Pancreas (tissue), 10 donors: ENCODE measurements at places on chromosomes 5 and 9. TPM values are rescaled to one million over a fixed set of nuclear protein-coding genes. Genes with fewer than 3 reads are reported as not detected.

GRCh38 chr5:154850255-154851062 lies at the start of gene FAXDC2:
TSS of gene FAXDC2 (minus strand) at chr5:154850603. CDS start at chr5:154838178, 12,425 bp downstream.
- H3K4me1 ChIP-seq, result no peaks in the 10 kb centered on the region
- no peak within 1 kb of the TSS for H3K4me3 ChIP-seq
- no peaks in the 10 kb centered on the region for H3K36me3 ChIP-seq
- H3K27ac ChIP-seq, result peak within 1 kb of the TSS; percentile 73
- no peaks in the 10 kb centered on the region for H3K27me3 ChIP-seq
- DNase-seq, result peak; percentile 60

DNA sequence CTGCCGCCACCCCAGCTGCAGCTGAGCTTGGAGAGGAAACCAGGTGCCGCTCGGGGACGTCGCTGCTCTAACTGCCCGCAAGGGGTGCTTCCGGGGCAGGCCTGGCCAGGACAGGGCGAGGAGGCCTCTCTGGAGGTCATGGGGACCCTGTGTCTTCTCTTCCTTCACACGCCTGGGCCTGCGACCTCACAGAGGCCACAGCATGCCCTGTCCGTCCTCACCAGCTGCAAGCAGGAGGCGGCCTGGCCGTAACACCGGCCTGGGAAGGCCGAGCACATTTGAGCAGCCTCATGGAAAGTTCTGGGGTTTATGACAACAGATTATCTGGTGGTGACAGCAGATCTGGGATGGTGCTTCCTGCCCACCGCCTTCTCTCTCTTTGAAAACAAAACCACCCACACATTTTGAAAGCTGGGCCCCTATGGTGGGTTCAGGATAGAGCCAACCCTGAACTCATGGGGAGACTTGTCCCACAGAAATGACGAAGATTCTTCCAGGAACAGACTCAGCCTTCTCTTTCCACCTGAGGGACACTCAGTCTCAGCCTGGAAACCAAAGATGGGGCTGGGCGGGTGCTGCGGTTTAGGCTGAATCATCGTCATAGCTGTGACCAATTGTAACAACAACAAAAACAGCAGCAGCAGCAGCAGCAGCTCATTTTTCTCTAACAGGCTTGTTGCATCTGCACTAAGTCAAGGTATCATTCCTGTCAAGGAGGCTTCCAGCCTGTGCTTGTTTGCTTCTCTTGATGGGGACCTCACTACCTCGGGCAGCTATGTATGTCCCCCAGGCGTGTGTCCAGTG lies 99.6 kb upstream of the RAPGEF1 start:
- no peak overlapping the region for H3K27ac ChIP-seq
- H3K36me3 ChIP-seq, result no peaks in the 10 kb centered on the region
- no peak overlapping the region for H3K4me3 ChIP-seq
- no peak for DNase-seq

DNA sequence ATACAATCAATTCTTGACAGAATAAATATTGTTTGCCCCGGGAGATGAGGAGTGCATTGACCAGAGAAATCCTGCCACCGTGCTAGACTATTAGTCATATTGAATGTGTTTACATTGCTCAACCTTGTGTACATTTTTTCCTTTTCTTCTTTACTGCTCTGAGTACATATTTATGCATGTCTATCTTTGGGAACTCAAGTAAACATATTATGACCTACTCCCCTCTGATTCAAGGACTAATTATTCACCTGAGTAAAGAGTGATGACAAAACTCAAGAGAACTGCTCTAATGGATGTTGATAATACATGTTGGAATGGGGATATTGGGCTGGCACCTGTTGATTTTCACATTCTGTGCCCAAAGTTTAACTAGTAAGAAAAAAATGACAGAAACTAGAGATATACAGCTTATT lies 3.9 kb upstream of the SPINK1 start:
- no peak overlapping the region for H3K27ac ChIP-seq
- DNase-seq, result peak; percentile 49
- no peaks in the 10 kb centered on the region for H3K36me3 ChIP-seq

- H3K4me3 ChIP-seq, result no peak overlapping the region
- no peaks in the 10 kb centered on the region for H3K27me3 ChIP-seq
- no peaks in the 10 kb centered on the region for H3K4me1 ChIP-seq
- no peak for DNase-seq
These were observed 467.7 kb upstream of the ACO1 start for GRCh38 chr9:31916591-31917241.

GRCh38 chr5:88734983-88735382 lies 148.0 kb downstream of the MEF2C start:
- no peak overlapping the region for H3K27ac ChIP-seq
- H3K4me3 ChIP-seq, result no peak overlapping the region
- DNase-seq, result no peak
- H3K27me3 ChIP-seq, result no peaks in the 10 kb centered on the region
- no peaks in the 10 kb centered on the region for H3K36me3 ChIP-seq

- DNase-seq, result no peak
- no peak overlapping the region for H3K4me3 ChIP-seq
- H3K27me3 ChIP-seq, result no peaks in the 10 kb centered on the region
- H3K4me1 ChIP-seq, result peaks cover 12% of the 10 kb centered on the region
- no peak overlapping the region for H3K27ac ChIP-seq
- H3K36me3 ChIP-seq, result no peaks in the 10 kb centered on the region
These were observed 23.0 kb downstream of the NEURL1B start for GRCh38 chr5:172664018-172664417.

GRCh38 chr5:127615916-127616315 lies 33.0 kb upstream of the CTXN3 start:
- H3K27me3 ChIP-seq, result no peaks in the 10 kb centered on the region
- H3K4me3 ChIP-seq, result no peak overlapping the region
- H3K4me1 ChIP-seq, result no peaks in the 10 kb centered on the region
- no peak overlapping the region for H3K27ac ChIP-seq

GRCh38 chr5:29899583-29899982 lies 1293.9 kb upstream of the CDH6 start:
- DNase-seq, result no peak
- no peak overlapping the region for H3K4me3 ChIP-seq
- no peaks in the 10 kb centered on the region for H3K27me3 ChIP-seq

GRCh38 chr5:98734646-98735045 lies 38.8 kb upstream of the RGMB start:
- H3K4me3 ChIP-seq, result no peak overlapping the region
- no peak for DNase-seq
- H3K36me3 ChIP-seq, result no peaks in the 10 kb centered on the region
- H3K4me1 ChIP-seq, result no peaks in the 10 kb centered on the region
- H3K27me3 ChIP-seq, result no peaks in the 10 kb centered on the region
- H3K27ac ChIP-seq, result no peak overlapping the region

- no peaks in the 10 kb centered on the region for H3K36me3 ChIP-seq
- no peak overlapping the region for H3K27ac ChIP-seq
- no peaks in the 10 kb centered on the region for H3K4me1 ChIP-seq
- no peak for DNase-seq
- H3K27me3 ChIP-seq, result no peaks in the 10 kb centered on the region
These were observed 44.4 kb upstream of the NEK6 start for GRCh38 chr9:124213396-124213795.

DNA sequence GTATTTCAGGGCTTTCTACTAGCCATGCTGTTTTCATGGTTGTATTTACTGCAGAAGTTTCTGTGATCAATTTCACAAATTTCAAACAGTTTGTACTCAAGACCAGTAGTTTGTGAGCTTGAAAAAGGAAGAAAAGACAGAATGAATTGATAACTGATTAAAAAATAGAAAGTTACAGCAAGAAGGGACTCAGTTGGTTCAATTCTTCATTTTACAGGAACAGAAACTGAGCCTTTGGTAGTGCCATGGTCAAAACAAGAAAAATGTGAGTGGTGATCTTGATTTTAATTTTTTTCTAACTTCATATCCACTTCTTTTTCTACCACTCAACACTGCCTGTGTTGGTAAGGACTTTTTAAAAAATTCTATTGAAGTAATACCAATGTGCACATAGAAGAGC lies 206.6 kb upstream of the NREP start:
- no peaks in the 10 kb centered on the region for H3K4me1 ChIP-seq
- H3K27me3 ChIP-seq, result no peaks in the 10 kb centered on the region
- no peak overlapping the region for H3K27ac ChIP-seq
- no peak overlapping the region for H3K4me3 ChIP-seq

DNA sequence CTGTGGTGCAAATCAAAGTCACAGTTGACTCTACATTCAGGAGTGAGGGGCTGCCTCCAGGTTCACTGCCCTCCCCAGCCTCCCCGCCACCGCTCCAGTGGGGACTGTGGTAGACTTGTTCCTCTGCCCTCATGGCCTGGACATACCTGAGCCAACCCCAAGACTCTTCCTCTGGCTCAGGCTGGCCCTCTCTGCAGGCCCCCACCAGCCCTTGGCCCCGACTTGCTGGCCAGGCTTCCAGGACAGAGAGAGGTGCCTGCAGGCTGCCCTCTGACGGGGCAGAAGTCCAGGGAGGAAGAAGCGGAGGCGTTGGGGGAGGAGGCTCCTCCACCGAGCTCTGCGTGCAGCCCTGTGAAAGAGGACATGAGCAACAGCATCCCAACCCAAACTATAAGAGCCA lies 2.8 kb upstream of the SARDH start:
- no peak overlapping the region for H3K27ac ChIP-seq
- H3K4me1 ChIP-seq, result no peaks in the 10 kb centered on the region
- no peaks in the 10 kb centered on the region for H3K36me3 ChIP-seq
- H3K27me3 ChIP-seq, result no peaks in the 10 kb centered on the region
- no peak overlapping the region for H3K4me3 ChIP-seq
- no peak for DNase-seq

DNA sequence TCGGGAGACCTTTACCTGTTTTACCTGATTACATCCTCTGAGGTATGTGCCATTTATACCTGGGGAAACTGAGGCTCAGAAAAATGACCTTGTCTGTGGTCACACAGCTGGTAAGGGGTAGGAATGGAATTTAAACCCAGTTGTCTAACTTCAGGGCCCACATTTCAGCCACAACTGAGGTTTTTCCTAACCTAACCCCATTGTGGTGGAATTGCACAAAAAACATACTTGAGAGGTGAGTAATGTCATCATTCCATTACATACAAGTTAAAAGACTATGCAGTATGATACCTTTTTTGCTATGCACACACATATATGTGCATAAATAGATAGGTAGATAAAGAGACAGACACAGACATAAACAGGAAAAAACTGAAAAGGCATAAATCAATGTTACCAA lies 14.1 kb downstream of the FGF1 start:
- no peaks in the 10 kb centered on the region for H3K36me3 ChIP-seq
- H3K27me3 ChIP-seq, result no peaks in the 10 kb centered on the region

DNA sequence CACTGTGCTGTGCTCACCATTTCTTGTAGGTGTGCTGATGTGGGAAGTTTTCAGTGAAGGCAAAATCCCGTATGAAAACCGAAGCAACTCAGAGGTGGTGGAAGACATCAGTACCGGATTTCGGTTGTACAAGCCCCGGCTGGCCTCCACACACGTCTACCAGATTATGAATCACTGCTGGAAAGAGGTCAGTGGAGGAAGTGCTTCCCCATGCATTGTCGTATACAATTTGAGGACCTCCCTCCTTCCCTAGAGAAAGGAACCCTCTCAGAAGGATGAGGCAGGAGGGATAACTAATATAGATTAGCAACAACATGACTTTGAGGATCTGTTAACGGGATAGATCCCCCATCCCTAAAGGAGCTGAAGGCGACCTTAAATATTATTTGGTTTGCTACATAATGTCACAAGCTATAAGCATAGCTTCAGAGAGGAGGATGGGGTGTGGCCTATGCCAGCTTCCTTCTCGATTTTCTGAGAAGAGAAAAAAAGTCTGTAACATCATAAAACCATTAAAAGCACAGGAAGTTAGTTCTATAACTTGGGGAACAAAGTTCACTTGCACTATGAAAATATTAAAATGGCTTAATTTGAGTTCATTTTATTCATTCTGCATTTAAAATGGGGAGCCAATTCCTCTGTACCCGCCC lies 17.0 kb upstream of the CYFIP2 start:
- H3K27ac ChIP-seq, result no peak overlapping the region
- no peaks in the 10 kb centered on the region for H3K4me1 ChIP-seq
- no peak for DNase-seq

DNA sequence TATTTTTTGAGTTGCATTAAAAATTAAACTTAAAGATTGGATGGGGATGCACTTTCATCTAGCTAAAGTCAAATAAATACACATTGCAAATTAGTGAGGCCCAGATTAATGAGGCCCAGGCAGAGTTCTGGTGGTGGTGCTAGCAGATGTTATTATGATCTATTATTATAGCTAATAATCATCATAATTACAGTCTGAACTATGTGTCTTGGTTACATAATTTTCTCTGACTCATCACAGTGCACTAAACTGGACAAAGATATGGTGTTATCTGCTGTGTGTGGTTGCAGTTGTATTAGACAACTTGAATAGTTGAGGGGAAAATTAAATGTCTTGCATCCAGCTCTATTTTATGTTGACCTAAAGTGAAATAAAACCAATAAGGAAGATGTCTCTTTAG lies 568.8 kb downstream of the TLR4 start:
- H3K27me3 ChIP-seq, result no peaks in the 10 kb centered on the region
- H3K36me3 ChIP-seq, result no peaks in the 10 kb centered on the region
- H3K4me1 ChIP-seq, result no peaks in the 10 kb centered on the region

- no peaks in the 10 kb centered on the region for H3K27me3 ChIP-seq
- peaks cover 18% of the 10 kb centered on the region for H3K4me1 ChIP-seq
- no peak overlapping the region for H3K27ac ChIP-seq
- H3K36me3 ChIP-seq, result no peaks in the 10 kb centered on the region
These were observed 8.3 kb downstream of the TLE4 start for GRCh38 chr9:79580055-79580454.

DNA sequence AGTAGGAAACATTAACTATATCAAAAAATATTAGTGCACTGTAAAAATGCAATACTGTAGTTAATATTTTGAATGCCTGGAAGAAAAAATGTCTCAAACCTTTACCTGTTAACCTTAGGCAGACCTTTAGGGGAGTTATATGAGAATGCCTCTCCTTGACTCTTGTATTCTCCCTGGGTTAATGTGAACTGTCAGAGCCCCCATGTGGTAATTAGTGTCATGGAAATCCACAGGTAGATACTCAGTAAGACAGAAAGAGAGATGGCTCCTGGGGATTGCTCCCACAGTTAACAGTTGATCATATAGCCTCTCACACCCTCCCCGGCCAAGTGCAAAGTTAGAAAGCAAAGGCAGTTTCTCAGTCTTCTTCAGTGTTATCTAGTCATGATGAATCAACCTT lies 742.8 kb downstream of the NR2F1-AS1 start:
- DNase-seq, result no peak
- H3K27ac ChIP-seq, result no peak overlapping the region
- H3K4me1 ChIP-seq, result no peaks in the 10 kb centered on the region
- no peak overlapping the region for H3K4me3 ChIP-seq

DNA sequence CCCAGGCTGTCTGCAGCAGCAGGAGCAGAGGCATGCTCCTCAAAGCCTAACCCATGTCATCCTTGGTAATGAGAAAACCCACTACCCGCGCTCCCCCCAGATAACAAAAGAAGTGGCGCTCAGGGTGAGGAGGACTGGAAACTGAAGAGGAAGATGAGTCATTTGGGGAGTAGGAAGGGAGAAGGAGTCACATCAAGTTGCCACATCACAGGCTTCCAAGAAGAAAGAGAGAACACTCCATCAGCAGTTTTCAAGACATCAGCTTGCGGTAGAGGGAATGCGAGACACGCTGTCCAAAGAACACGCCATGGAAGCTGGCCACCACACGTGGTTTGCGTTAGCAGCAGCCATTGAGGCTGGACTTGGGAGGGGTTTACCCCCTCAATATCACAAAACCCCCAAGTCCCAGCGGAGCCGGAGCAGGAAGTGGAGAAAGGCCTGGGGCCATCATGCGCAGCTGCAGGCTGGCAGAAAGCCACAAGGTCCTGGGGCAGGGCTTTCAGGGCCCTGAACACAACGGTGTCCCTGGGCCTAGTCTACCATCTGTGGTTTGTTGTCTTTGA lies 41.5 kb downstream of the SH3PXD2B start:
- peak overlapping the region; percentile 34 for H3K27ac ChIP-seq
- DNase-seq, result peak; percentile 58
- no peaks in the 10 kb centered on the region for H3K36me3 ChIP-seq
- peaks cover 27% of the 10 kb centered on the region for H3K4me1 ChIP-seq

Gene NELFB
- total RNA-seq, result 30.3 TPM

Gene AGXT2
- not detected for total RNA-seq

Gene TEX10
- 4.9 TPM for total RNA-seq

Gene DDX46
- total RNA-seq, result 24.1 TPM

Gene PCDHA6
- 1.0 TPM for total RNA-seq

Gene PCDHGA12
- total RNA-seq, result 1.5 TPM
